ENCODE measurements at places on chromosomes 6 and 20.

DNA sequence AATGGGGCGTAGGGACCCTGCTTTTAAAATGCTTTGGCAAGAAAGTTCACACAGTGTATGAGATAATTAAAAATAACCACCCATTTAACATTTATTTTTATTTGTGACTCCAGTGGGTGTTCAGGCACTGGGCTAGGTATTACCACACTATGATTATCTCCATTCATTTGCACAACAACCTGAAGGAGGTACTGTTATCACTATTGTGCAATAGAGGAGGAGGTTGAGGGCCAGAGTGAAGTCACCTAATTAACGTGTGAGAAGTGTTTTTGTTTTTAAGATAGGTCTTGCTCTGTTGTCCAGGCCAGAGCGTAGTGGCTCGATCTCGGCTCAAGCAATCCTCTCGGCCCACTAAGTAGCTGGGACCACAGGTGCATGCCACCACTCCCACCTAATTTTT is 29.2 kb downstream of the MAK start:
- DNase-seq, result no peak

DNA sequence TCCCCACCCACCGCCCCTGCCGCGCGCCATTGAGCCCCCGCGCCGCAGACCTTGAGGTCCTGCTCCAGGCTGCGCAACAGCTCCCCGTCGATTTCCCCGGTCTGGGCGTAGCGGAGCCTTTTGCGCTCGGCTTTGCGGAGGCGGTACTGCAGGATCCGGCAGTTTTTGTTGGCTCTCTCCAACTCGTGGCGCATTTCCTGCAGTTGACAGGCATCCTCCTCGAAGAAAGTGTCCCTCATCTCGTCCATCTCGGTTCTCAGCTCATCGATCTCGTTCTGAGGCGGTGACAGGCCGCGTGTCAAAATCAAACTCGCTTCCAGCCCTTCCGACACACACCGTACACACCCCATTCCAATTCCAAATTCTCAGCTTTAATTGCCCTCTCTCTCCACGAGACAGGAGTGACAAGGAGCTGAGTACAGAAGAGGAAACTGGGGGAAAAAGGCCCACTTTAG is 4.3 kb downstream of the MTCL3 start:
- DNase-seq, result peak; percentile 58

DNA sequence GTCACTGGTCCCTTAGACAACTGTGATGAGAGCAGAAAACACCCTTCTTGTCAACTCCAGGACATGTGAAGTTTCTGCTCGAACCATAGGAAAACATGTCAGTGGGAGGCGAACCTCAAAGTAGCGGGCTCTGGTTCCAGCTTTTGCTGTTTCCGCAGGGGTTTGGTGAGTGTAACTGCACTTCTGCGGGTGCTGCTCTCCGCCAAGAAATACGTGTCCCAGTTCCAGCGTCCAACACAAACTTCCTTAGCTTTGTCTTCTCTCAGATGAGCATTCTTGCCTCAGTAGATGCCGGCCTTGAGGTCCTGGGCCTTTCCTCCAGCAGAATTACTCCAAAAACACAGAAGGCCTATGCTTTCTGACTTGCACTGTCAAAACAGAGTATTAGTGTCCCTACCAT is 156.3 kb downstream of the FNDC1 start:
- DNase-seq, result no peak

DNA sequence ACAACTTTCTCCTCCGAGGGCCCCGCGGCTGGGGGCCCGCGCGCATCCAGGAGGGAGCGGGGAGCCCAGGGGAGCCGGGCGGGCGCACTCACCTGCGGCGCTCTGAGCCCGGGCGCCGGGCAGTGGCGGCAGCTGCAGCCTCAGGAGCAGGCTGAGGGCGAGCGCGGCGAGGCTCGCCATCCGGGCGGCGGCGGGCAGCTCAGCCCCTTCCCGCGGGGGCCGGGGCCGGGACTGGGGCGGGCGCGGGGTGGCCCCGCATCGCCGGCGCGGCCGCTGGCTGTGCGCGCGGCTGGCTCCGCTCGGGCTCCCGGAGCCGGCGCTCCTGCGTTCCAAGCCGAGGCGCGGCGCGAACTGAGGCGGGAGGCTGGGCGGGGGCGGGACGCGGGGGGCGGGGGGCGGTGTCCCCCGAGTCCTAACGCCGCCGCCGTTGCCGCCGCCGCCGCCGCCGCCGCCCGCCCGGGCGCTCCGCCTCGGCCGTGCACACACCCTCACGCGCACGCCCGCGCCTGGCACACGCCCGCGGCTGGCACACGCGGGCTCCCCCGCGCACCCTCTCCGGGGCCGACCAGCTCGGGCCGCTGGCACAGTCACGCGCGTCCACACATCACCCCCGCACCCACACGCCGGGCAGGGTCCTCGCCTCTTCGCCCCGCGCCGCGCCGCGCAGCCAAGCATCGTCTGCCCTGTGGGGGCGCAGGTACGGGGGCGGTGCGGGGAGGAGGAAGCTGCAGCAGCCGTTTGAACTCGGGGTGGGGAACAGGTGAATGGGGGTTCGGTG is at the start of gene PTPRT:
Gene PTPRT, minus strand, starts transcription at position 353 of the 778 bp plus-strand sequence. Its CDS starts 173 bp downstream, at position 180.
- no peak for DNase-seq

- DNase-seq, result no peak
Observed at GRCh38 chr20:5877128-5877527, 73.2 kb downstream of the TRMT6 start.

All from central memory CD4-positive, alpha-beta T cell (primary cell).